Stomach (tissue), 19 donors: ENCODE measurements at places on chromosomes 16 and 17. TPM values are rescaled to one million over a fixed set of nuclear protein-coding genes. Genes with fewer than 3 reads are reported as not detected.

DNA sequence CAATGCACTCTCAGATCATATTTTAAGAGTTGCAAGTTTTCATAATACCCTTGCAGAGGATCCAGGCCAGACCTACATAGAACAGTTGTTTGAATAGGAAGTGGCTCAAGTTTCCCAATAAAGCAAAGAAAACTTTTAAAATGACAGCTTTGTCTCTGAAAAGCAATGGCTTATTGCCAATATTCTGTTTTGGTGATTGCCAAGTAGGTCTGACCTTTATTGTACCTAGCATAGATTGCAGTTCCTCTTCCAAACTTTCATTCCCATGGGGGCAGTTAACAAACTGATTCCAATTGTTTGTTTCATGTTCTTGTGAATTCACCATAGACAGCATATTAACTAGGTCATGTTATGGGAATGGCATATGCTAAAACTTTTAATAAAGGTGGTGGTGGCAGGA lies 664.6 kb upstream of the CA10 start:
- no peak for DNase-seq
- no peak overlapping the region for H3K27ac ChIP-seq
- no peaks in the 10 kb centered on the region for H3K4me1 ChIP-seq
- H3K4me3 ChIP-seq: no peak overlapping the region
- no peaks in the 10 kb centered on the region for H3K36me3 ChIP-seq
- no peaks in the 10 kb centered on the region for H3K27me3 ChIP-seq

DNA sequence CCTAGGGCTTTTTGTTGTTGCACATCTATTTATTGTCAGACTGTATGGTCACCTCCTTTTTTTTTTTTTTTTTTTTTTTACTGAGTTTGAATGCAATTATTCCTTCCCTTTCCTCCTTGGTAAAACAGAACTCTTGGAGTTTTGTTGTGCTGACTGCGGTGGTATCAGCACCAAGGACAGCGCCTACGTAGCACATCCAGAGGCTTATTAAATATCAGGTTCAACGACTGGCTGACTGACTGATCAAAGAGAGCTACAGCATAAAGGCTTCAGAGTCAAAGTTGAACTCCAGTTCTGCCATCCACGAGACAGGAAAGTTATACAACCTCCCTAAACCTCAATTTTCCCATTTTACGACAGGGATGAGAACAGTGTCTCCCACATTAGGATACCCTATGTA lies 86.1 kb upstream of the RBFOX1 start:
- no peaks in the 10 kb centered on the region for H3K27me3 ChIP-seq
- peak; percentile 50 for DNase-seq
- no peak overlapping the region for H3K27ac ChIP-seq
- H3K36me3 ChIP-seq: no peaks in the 10 kb centered on the region
- H3K4me1 ChIP-seq: no peaks in the 10 kb centered on the region

- H3K27ac ChIP-seq: no peak overlapping the region
- no peaks in the 10 kb centered on the region for H3K4me1 ChIP-seq
- no peak overlapping the region for H3K4me3 ChIP-seq
- H3K27me3 ChIP-seq: peaks cover 5% of the 10 kb centered on the region
- no peaks in the 10 kb centered on the region for H3K36me3 ChIP-seq
Observed at GRCh38 chr16:3214904-3215600, 19.9 kb downstream of the ZNF200 start.

DNA sequence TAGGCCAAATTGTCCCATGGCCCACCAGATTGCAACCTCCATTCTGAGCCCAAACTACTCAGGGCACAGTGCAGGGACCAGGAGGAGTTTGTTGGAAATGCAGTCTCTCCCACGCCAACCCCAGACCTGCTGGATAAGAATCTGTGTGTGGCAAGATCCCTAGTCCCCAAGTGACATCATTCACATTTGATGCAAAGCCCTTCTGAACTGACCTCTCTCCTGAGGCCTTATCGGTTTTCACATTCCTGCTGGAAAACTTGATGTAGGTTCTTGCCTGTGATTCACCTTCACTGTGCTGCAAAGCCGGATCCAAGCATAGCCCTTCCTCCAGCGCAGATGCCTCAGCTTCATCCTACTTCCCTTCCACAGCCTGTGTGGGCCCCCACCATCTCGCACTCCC lies 6.6 kb upstream of the SHCBP1 start:
- DNase-seq: no peak
- H3K4me3 ChIP-seq: no peak overlapping the region

DNA sequence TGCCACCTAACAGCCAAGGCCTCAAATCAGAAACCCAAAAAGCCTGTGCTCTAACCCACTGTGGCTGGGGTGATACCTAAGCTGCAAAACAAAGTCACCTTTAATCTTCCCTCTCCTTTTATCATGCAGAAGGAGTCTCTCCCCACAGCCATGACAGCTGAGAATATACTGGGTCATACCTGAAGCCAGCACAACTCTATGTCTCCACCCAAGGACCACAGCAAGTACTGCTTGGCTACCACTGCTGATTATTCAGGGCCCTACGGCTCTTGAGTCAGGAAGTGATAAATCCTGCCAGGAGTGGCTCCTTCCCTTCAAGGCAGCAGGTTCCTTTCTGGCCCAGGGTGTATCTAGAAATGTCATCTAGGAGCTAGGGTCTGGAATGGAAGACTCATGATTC lies 151.5 kb upstream of the TOM1L1 start:
- H3K27me3 ChIP-seq: no peaks in the 10 kb centered on the region
- no peaks in the 10 kb centered on the region for H3K36me3 ChIP-seq
- no peaks in the 10 kb centered on the region for H3K4me1 ChIP-seq

- no peak for DNase-seq
- no peaks in the 10 kb centered on the region for H3K27me3 ChIP-seq
- no peak overlapping the region for H3K4me3 ChIP-seq
- H3K27ac ChIP-seq: peak overlapping the region; percentile 80
- peaks cover 24% of the 10 kb centered on the region for H3K4me1 ChIP-seq
Observed at GRCh38 chr17:79950751-79951150, 84.9 kb downstream of the TBC1D16 start.

DNA sequence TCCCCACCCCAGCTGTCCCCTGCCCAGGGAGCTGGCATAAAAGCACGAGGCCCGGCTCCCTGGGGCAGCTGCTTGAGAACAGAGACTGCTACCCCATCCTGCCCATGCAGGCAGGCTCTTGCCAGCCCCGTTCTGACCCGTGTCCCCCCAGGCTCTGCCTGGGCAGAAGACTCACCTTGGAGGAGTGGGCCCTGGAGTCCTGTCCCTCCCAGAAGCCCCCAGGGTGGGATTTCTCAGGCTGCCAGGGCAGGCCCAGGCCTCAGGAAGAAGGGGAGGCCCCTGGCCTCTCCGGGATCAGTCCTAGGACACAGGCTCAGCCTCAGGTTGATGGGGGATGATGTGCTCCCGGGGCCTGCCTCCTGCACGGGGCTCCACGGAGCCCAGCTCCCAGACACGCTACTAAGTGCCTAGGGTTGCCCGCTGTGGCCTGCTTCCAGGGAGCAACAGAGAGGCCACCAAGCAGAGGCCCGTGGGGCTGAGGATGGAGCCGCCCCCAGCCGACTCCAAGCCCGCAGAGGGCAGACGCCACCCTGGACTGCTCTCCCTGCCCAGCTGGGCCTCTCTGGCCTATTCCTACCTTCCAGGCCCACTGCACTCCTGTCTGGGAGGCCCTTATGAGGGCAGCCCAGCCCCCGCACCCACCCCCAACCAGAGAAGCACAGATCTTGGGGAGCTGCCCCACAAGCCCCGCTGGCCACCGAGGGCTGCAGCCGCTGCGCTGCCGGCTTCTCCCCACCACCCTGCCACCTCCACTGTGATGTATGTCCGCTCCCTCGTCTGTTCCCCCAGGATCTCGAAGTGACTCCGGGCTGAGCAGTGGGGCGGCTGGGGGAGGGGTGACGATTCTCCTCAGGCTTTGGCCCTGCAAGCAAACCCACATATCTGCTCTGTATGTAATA lies 1.7 kb downstream of the NME3 start:
- DNase-seq: no peak
- H3K36me3 ChIP-seq: peaks cover 54% of the 10 kb centered on the region
- H3K27ac ChIP-seq: no peak overlapping the region
- H3K4me3 ChIP-seq: peak overlapping the region; percentile 98

GRCh38 chr16:88738151-88739084 lies 32.1 kb downstream of the CTU2 start:
- no peak overlapping the region for H3K27ac ChIP-seq
- H3K27me3 ChIP-seq: no peaks in the 10 kb centered on the region
- H3K36me3 ChIP-seq: peaks cover 44% of the 10 kb centered on the region
- no peak for DNase-seq
- H3K4me3 ChIP-seq: no peak overlapping the region

GRCh38 chr17:15000661-15001060 lies 264.5 kb downstream of the PMP22 start:
- no peaks in the 10 kb centered on the region for H3K27me3 ChIP-seq
- DNase-seq: no peak
- no peaks in the 10 kb centered on the region for H3K4me1 ChIP-seq
- no peak overlapping the region for H3K4me3 ChIP-seq

GRCh38 chr17:21392266-21392665 lies 16.1 kb downstream of the KCNJ12 start:
- no peaks in the 10 kb centered on the region for H3K27me3 ChIP-seq
- H3K27ac ChIP-seq: no peak overlapping the region
- DNase-seq: no peak
- H3K4me1 ChIP-seq: peaks cover 5% of the 10 kb centered on the region

DNA sequence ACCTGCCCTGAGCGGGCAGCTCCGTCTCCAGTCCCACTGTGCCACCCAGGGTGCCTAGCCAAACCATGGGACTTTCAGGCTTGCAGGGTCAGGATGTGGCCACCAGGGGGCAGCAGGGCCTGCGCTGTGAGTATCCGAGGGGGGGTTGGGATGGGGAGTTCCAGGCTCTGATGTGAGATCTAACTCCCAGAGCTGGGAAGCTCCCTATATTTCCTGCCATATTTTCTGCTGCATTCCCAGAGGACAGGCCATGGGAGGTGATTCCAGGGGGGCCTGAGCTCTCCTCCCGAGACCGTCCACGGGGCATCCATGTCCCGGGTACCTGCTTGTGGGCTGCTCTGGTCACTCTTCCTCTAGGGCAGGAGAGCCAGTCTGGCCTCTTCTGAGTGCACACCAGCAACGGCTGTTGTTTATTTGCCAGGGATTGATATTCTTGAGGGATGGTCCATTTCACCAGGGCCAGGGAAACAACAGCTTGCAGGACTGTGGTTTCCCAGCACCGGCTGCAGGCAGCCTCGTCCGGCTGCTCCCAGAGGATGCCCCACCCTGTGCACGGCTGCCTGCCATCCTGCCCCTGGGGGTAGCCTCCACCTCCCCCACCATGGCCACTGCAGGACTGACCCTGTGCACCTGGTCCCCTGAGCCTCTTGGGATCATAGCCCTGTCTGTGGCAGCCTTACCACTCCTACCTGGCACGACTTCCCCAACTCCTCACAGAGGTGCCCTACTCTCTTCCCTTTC lies 1.2 kb downstream of the GPR142 start:
- no peaks in the 10 kb centered on the region for H3K36me3 ChIP-seq
- H3K4me1 ChIP-seq: peaks cover 20% of the 10 kb centered on the region
- H3K4me3 ChIP-seq: peak overlapping the region; percentile 10
- no peaks in the 10 kb centered on the region for H3K27me3 ChIP-seq

DNA sequence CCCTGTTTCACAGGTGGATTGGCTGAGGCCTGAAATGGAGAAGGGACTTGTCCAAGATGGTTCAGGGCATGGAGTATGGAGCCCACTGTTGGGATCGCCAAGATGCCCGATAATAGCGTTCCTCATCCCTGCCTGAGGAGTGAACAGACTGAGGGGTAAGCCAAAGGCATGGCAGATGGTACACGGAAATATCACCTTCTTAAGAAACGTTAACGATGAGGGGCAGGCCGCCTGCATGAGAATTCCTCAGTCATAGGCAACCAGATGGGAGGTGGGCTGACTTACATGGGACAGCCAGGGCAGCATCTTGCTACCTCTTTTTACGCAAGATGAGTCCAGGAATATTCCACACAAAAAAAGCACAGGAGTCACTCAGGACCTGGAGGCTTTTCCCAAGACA lies 188.1 kb downstream of the CCDC182 start:
- no peak overlapping the region for H3K4me3 ChIP-seq
- H3K27me3 ChIP-seq: no peaks in the 10 kb centered on the region

- no peaks in the 10 kb centered on the region for H3K27me3 ChIP-seq
- H3K27ac ChIP-seq: no peak overlapping the region
- H3K4me3 ChIP-seq: no peak overlapping the region
- no peak for DNase-seq
- no peaks in the 10 kb centered on the region for H3K36me3 ChIP-seq
Observed at GRCh38 chr16:66681676-66682075, 14.9 kb downstream of the CMTM4 start.

- H3K27ac ChIP-seq: no peak overlapping the region
- no peak for DNase-seq
- H3K36me3 ChIP-seq: no peaks in the 10 kb centered on the region
- H3K4me3 ChIP-seq: no peak overlapping the region
Observed at GRCh38 chr17:37160944-37161343, 212.2 kb downstream of the AATF start.

- DNase-seq: no peak
- H3K36me3 ChIP-seq: peaks cover 100% of the 10 kb centered on the region
- no peaks in the 10 kb centered on the region for H3K27me3 ChIP-seq
- H3K27ac ChIP-seq: no peak overlapping the region
Observed at GRCh38 chr16:10754941-10755340, 11.3 kb downstream of the NUBP1 start.

- H3K4me1 ChIP-seq: peaks cover 9% of the 10 kb centered on the region
- peak overlapping the region; percentile 25 for H3K27ac ChIP-seq
- H3K36me3 ChIP-seq: no peaks in the 10 kb centered on the region
- DNase-seq: peak; percentile 67
Observed at GRCh38 chr16:4918781-4919251, 18.1 kb downstream of the PPL start.

DNA sequence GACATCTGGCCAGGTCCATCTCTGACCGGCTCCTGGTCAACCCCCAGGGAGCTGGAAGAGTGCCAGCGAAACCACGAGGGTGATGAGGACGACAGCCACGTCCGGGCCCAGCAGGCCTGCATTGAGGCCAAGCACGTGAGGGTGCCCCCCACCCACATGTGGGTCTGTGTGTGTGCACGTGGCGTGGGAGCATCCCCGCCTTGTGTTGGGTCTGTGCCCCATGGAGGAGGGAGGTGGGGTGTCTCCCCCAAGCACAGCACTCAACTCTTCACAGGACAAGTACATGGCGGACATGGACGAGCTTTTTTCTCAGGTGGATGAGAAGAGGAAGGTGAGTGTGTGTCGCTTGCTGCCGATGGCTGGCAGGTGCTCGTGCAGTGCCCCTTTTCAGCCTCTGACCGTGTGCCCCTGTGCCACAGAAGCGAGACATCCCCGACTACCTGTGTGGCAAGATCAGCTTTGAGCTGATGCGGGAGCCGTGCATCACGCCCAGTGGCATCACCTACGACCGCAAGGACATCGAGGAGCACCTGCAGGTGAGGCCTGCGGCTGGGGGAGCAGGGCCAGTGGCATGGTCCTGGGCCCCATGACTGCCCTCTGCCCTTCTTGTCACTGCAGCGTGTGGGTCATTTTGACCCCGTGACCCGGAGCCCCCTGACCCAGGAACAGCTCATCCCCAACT lies 1.7 kb downstream of the STUB1 start:
- no peak overlapping the region for H3K27ac ChIP-seq
- no peaks in the 10 kb centered on the region for H3K27me3 ChIP-seq
- H3K4me3 ChIP-seq: no peak overlapping the region

- peaks cover 10% of the 10 kb centered on the region for H3K27me3 ChIP-seq
- no peak overlapping the region for H3K27ac ChIP-seq
- no peak overlapping the region for H3K4me3 ChIP-seq
- no peaks in the 10 kb centered on the region for H3K36me3 ChIP-seq
- DNase-seq: no peak
Observed at GRCh38 chr17:79573196-79573896, 37.5 kb downstream of the RBFOX3 start.

Gene SPEM1
- not detected for total RNA-seq

Gene SSTR5
- not detected for total RNA-seq

Gene GUCY2D
- not detected for total RNA-seq

Gene OR1F1
- total RNA-seq: not detected

Gene SULT1A4
- 6.1 TPM for total RNA-seq

Gene SAMD14
- 1.9 TPM for total RNA-seq

Gene HSD17B1
- not detected for total RNA-seq

Gene NPW
- not detected for total RNA-seq

Gene KRTAP4-2
- not detected for total RNA-seq

Gene KRT13
- total RNA-seq: 43.8 TPM
